ENCODE measurements at places on chromosomes 3 and 15.

GRCh38 chr15:67785431-67785830 lies 39.9 kb upstream of the SKOR1 start:
- no peak for DNase-seq

GRCh38 chr15:70125605-70126004 lies 27.9 kb upstream of the TLE3 start:
- no peak for DNase-seq

GRCh38 chr3:50272911-50273688 lies 4.2 kb downstream of the SEMA3B start:
- peak; percentile 73 for DNase-seq

DNA sequence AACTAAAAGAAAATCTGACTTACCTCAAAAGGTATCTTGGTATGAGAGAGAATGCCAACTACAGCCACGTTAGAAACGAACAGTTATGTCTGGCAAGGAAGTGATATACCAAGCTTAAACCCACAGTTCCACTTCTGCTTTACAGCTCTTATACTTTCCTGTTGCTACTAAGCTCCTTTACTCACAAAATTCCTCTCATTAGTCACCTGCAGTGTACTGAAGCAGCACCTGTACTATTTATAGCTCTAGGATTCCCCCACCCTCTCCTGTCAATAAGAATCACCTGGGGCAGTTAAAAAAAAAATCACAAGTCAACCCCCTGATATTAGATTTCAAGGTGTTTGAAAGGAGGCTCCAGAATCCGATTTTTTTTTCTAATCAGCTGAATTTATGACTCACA lies 2.9 kb upstream of the TMEM266 start:
- no peak for DNase-seq

DNA sequence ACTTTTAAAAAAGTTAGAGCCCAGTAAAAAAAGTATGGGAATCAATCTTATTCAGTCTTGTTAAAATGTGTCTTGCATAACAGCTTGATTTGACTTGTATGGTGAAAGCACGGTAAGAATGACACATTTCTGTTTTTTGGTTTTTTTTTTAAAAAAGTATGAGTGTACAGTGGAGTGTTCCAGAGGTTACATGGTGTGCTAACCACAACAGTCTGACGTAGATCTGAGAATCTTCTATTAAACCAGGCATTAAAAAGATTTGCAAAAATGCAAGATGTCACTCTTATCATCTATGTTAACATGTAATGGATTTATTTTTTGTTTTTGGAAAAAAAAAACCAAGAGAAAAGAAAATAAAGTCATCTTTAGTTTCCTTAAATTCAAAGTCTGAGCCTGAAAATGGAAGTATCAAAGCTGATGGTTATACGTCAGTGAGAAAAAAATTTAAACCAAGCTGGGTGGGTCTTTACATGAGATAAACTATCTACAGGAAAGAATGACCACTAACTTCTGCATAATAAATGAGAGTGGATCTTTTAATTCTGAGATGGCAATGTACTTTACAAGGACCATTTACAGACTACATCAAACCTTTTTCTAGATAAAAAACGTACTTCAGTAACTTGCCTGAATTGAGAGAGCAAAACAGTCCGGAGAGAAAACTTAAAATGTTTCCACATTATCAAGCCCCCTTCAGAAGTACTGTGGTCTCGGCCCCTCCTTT lies 1.6 kb downstream of the GABPB1 start:
- no peak for DNase-seq

- DNase-seq: no peak
Observed at GRCh38 chr15:91319371-91320059, 219.5 kb downstream of the SV2B start.

DNA sequence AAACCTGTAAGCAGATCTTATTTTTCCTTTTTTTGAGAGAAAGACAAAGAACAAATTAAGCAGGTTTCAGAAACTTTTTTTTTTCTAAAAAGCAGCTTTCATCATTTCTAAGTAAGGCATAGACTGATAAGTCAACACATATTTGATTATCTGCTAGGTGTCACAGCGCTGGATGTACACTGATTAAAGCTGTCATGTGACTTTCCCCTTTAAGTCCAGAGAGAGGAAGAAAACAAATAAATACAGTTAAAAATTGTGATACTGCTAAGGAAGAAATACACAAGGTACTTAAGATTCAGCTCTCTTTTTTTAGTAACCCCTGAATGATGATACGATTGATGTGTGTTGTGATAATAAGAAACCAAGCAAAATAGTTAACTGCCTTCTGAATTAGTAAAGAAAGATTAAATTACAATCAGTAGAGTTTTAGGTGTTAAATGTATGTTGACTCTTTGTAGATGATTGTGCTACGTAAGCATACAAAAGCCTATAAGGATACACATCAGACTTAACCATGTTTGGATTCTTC lies 2.8 kb downstream of the GLCE start:
- DNase-seq: no peak

GRCh38 chr3:53180305-53181023 lies 19.5 kb downstream of the PRKCD start:
- no peak for DNase-seq

DNA sequence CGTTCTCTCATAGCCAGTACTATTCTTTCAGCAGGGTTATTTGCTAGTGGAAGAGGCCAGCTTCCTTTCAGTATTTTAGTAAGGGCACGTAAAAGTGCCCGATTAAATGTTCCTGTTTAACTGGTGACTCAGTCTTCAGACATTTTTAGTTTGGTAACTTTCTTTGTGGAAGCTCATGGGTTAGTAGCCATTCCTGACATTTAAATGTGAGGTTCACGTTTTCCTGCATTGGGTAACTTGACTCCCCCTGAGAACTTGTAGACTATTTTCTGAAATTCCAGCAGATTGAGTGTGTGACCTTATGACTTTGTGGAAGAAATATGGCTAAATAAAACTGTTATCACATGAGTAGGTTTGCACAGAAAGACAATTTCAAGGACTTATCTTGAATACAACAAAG lies 16.9 kb downstream of the ABHD2 start:
- no peak for DNase-seq

GRCh38 chr3:22098021-22098420 lies 347.0 kb upstream of the ZNF385D start:
- DNase-seq: no peak

DNA sequence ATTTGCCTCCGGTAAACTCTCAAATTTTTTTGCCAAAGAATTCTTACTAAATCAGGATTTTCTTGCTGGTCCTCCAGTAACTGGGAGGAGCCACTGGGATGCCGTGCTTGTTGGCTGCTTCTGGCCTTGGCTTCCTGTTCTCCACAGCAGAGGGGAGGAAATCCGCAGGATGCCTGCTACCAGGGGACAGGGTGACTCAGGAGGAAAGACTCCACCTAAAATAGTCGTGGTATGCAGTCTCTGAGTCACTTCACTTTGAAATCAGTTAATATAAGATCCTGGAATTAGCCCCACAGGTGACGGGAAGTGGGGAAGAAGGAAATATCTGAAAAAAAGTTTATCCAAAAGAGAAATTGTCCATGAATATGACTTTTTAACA lies 6.5 kb upstream of the TM4SF18 start:
- DNase-seq: no peak

DNA sequence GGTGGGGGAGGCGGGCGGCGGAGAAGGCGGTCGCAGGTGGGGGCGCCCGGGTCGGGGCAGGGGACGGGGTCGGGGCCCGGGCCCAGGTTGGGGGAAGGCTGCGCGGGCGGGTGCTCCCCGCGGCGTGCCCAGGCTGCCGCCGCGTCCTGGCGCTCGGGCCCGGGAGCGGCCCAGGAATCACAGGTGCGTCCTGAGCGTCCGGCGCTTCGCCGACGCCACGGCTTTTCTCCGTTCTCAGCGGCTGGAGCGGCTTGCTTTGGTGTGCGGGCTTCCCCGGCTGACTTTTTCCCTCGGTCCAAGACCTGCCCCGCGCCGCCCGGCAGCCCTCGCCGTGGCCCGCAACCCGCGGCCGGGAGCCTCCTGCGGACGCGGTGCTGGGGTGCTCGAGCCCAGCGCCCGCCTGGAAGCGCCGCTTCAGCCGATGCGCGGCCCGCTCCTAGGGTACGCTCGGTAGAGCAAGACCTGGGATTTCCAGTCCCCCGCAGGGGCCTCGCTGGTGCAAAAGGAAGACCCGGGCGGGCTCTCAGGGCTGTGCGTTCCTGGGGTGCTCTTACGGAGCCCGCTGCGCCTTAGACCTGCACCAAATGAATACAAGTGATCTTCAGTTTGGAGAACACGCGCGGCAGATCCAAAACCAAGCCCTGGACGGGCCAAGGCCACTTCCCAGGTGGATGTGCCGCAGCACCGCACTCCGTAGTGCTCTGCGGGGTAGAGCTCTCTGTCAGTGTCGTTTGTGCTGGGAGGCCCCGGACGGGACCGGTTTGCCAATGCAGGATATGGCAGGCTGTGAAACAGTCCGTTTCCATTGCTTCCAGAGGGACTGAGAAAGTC lies 639 bp downstream of the NIPA1 start:
- peak; percentile 10 for DNase-seq
